Putamen (tissue), 1 donor: ENCODE measurements at places on chromosomes 3 and 15.
A peak's percentile ranks its signal among the peaks of the same experiment; 100 is the strongest.

DNA sequence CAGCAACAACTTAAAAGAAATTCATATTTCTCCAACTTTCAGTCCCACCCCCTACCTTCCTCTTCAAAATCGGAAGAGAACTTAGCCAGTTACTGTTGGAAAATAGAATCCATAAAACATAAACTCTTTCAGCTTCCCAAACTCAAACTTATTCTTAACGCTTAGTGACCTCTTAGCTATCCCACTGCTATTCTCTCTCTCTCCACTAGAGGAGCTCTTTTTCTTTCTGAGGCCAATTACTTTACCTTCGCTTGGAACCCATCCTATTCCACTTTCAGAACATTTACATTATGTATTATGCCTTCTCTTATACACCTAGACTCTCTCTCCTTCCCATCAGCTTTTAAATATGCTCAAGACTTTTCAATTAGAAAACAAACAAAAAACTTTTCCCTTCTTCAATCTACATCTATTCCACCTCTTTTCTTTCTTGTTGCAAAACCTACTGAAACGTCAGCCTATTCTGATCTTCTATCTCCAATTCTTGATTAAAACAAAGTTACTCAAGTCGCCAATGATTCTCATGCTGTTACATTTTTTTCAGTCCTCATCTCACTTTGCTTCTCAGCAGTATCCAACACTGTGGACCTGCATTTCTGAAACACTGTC is 13.4 kb upstream of the GHSR start:
- DNase-seq: no peak

GRCh38 chr3:50661321-50661837 is 13.3 kb upstream of the DOCK3 start:
- DNase-seq: no peak

DNA sequence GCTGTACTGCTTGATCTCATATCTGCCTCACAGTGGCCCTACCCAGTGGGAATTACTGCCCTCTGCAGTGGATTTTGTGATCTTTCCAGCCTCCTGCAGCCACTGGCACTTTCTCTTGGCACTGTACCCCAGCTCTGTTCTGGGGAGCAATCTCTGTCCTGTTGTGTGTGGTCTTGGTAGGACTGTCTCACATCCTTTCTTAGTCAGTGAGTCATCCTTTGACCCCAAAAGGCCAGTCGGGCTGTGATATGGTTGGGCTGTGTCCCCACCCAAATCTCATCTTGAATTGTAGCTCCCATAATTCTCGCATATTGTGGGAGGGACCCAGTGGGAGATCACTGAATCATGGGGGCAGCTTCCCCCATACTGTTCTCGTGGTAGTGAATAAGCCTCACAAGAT is 133.3 kb upstream of the TPM1 start:
- no peak for DNase-seq

GRCh38 chr3:15052335-15053242 is 12.5 kb downstream of the MRPS25 start:
- DNase-seq: no peak

GRCh38 chr15:81899730-81900129 is 146.1 kb downstream of the MEX3B start:
- DNase-seq: no peak

- DNase-seq: no peak
These were observed 133.5 kb downstream of the KCNMB2 start for GRCh38 chr3:178669758-178670157.

- DNase-seq: no peak
These were observed 648.9 kb upstream of the ALCAM start for GRCh38 chr3:104717828-104718196.

- DNase-seq: no peak
These were observed 117.9 kb upstream of the UBE2E2 start for GRCh38 chr3:23085261-23085660.

DNA sequence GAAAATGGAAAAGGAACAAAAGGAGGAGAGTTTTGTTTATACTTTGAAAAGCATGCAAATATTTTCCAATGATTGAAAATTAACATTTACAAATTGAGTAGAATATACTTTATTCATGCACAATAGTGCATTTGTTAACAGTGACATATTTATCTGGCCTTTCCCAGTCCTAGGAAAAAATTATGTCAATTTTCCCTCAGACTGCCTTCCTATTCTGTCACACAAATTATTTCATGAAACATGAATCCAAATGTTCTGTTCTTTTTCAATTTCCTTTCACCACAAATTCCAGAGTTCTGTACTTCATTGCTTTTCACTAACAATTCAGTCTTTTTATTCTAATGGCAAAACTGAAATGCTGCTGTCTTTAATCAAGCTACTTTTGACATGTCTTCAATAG is 945.1 kb downstream of the ROBO1 start:
- no peak for DNase-seq

DNA sequence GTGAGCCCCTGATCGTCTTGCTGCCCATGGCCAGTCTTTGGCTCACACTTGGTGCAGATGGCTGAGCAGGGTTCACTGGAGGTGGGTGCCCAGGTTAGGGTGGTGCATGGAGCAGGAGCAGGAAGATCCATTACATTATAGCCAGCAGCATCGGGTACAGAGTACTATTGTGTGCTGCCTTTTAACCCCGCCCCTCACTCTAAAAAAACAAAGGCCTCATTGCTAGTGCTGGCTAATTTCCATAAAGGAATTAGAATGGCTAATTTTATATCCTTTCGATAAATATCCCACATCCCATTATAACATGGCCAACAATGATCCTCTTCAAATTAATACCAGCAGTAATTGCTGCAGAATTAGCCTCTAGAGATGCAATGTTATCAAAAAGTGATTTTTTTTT is 45.8 kb upstream of the PPP4R2 start:
- peak; percentile 73 for DNase-seq

DNA sequence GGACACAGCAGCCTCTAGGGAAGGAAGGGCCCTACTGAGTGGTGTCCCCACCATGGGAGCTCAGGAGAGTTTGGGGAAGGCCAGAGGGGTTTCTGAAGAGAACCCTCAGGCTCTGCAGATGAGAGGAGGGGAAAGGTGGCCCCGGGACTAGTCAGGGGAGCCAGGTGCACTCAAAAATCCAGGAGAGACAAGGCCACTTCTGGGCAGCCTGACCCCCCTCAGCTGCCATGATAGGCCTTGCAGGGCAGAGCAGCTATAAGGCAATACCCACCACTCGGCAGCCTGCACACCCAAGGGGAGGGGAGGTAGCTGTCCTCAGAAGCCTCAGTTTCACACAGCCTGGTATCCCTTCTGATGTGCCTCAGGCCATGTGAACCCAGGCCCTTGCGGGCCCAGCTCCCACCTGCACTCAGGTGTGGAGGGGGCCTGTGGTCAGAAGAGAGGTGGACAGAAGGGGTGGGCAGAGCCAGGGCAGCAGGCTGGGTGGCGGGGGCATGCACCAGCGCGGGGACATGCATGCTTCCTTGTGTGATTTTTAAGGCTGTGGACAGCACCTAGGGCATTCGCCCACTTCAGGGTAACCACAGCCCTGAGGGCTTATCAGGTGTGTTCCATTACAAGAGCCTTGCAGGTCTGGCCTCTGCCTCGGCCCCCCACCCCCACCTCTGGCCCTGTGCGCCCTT is 34.6 kb downstream of the SRPRB start:
- no peak for DNase-seq

- no peak for DNase-seq
These were observed 56.0 kb downstream of the ZNF280D start for GRCh38 chr15:56677271-56677670.

DNA sequence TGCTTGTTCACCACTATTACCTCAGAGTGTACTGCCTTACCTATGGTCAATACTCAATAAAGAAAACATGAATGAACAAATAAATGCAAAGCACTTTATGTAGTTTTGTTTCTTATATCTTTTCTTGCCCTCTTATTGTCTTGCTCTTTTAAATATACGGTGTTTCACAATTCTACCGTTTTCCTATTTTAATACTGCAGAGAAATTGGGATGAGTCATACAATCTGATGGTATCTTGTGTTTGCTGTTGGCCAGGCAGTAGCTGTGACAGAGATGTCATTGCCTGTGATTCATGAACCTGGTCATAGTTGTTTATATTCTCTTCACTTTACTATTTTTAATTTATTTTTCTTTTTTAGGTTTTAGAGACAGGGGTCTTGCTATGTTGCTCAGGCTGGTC is 48.3 kb downstream of the SERP1 start:
- no peak for DNase-seq

GRCh38 chr15:60781211-60781713 is 302.3 kb upstream of the ICE2 start:
- DNase-seq: peak; percentile 37

GRCh38 chr3:88810455-88810854 is 297.0 kb upstream of the EPHA3 start:
- no peak for DNase-seq

DNA sequence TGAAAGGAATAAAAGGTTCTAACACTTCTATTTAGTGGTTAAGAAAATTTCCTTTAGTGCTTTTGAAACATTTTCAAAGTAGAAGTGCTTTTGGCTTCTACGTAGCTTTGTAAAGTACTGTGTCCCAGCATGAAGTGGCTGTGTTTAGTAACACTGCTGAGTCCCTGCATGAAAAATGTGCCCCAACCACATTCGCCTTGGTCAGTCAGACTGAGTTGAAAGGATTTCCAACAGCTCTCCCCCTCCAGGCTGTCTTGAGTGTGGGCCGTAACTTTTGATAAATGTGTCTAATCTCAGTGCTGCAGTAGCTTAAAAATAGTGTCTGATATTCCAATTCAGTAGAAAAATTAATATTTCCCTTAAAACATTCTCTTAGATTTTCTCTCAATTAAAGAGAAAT is 115.0 kb downstream of the NR1D2 start:
- DNase-seq: no peak

- no peak for DNase-seq
These were observed 20.6 kb upstream of the GP9 start for GRCh38 chr3:129040039-129040336.

DNA sequence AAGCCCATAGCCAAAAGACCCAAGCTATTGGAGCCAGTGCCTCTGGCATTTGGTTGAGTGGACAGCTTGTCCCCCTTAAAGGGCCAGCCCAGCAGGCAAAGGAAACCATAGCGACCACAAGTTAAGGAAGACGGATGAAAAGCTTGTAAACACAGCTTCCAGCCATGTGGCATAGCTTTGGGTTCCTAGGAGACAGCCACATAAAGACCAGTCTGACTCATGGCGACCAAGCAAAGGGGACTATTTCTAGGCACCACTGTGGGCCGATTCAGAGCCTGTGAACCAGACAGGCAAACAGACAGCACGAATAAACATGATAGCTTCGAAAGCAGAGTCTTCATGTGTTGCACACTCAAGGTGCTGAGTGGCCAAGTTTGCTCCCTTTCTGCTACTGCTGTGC is 30.5 kb upstream of the SRGAP3 start:
- DNase-seq: peak; percentile 15

GRCh38 chr3:147380977-147381376 is 25.4 kb downstream of the ZIC4 start:
- DNase-seq: no peak

GRCh38 chr3:4732925-4733324 is 239.8 kb downstream of the ITPR1 start:
- DNase-seq: no peak

GRCh38 chr3:99947356-99947755 is 129.7 kb downstream of the CMSS1 start:
- DNase-seq: no peak

DNA sequence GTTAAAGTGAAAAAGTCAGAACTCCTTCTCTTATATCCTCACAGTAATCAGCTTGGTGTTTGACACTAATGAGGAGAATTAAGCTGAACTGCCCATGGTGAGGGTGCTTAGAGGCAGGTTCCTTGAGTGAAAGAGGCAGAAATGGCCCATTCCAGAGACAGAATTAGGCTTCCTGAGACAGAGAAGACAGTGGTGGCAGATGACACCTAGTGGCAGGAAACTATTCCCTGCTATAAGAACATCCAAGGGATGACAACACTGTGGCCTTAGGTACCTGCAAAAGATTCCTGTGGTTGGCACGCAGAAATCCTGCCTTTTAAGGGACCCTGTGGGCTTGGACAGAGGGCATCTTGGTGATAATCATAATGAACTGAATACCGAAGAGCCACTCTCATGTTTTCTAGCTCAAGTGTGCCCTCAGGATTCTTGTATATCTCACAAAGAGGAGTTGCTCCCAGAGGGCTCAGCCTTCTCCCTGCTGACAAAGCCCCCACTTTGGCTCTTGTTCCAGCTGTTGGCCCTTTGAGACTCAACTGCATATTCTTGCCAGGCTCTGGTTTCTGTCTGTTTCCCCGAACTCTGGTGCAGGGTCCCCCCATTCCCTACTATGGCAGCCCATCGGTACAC is 56.0 kb downstream of the KBTBD12 start:
- DNase-seq: peak; percentile 37

DNA sequence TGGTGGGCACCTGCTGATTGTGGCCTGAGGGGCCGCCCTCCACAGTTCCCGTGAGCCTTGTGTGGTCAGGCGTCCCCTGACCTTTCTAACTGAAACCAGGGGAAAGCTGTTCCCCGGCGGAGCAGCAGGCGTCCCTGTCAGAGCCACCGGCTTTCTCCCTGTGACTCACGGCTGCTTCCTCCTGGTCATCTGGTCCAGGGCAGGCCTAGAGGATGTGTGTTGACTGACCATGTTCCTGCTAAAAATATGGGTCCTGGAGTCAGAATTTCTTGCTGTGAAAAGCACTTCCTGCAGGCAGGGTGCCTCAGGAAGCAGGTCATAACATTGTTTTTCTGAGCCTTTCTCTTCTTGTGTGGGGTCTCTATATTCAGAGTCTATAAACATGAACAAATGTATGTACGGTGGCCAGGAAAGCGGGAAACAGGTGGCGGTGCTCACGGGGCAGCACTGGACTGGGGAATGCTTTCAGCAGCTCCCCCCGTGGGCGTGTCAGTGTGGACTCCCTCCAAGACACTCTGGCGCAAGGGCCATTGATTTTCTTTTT is 38.4 kb upstream of the CGNL1 start:
- DNase-seq: no peak

DNA sequence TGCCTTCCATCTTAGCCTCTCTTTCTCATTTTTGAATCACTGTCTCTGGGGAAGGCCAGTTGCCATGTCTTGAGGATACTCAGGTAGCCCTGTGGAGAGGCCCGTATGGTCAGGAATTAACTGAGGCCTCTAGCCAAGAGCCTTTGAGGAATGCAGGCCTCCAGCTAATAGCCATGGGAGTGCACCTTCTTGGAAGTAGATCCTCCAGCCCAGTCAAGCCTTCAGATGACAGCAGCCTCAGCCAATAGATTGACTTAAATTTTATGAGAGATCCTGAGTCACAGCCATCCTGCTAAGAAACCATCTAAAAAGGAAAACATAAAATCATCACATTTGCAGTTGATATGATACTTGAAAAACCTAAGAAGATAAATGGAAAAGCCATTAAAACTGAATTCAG is 112.5 kb upstream of the BNIP2 start:
- no peak for DNase-seq

DNA sequence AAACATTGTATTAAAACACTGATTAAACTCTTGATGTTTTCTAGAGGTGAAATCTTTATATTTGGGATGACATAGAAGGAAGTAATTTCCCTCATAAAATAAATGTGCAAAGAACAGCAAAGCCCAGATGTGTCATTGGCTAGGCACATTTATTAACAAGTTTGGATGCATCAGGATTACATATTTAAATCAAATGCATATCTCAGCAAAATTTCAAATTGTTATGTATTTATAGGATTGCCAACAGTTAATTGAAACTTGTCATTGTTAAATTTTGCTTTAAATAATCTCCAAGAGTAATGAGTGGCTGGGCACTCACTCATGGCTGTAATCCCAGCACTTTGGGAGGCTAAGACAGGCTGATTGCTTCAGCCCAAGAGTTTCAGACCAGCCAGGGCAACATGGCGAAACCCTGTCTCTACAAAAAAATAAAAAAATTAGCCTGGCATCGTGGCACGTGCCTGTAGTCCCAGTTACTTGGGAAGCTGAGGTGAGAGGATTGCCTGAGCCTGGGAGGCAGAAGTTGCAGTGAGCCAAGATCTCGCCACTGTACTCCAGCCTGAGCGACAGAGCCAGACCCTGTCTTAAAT is 28.2 kb downstream of the ARIH1 start:
- DNase-seq: no peak

- DNase-seq: no peak
These were observed 29.8 kb downstream of the STT3B start for GRCh38 chr3:31562525-31562924.
